NCI-H2029 treated with DMSO at 0.1 percent for 48 hours (cell line): ENCODE measurements at places on chromosomes 2 and 18.
A peak's percentile ranks its signal among the peaks of the same experiment; 100 is the strongest.

DNA sequence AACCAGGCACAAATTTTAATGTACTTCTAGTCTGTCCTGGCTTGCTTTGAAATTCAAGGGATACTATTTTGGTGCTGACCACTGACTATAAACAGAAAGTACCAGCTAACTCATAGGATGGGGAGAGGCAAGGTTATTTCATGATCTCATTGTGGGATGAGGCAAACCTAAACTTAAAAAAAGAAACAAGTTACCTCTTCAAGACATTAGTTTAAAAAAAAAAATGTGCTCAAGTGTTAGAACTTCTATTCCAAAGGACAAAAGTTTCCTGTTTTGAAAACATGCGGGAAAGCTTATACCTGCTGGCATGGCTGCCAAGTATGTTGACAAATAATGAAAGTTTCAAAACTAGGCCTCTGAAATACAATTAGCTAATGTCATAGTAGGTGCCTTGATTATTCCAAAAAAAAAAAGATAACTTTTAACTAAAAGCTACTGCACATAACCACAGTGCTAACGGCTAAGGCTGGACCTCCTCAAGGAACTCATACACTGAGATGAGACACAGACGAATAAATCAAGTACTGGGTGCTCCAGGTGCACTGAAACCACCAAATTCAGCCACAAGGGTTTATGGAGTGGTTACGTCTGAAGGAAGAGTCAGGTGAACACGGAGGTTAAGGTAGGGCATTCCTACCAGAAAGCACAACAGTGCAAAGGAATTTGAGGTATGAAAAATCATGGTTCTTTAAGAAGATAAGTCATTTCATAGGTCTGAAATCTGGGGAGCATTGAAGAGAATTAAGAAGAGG, 38.1 kb downstream of the TMEM131 start:
- DNase-seq = no peak

DNA sequence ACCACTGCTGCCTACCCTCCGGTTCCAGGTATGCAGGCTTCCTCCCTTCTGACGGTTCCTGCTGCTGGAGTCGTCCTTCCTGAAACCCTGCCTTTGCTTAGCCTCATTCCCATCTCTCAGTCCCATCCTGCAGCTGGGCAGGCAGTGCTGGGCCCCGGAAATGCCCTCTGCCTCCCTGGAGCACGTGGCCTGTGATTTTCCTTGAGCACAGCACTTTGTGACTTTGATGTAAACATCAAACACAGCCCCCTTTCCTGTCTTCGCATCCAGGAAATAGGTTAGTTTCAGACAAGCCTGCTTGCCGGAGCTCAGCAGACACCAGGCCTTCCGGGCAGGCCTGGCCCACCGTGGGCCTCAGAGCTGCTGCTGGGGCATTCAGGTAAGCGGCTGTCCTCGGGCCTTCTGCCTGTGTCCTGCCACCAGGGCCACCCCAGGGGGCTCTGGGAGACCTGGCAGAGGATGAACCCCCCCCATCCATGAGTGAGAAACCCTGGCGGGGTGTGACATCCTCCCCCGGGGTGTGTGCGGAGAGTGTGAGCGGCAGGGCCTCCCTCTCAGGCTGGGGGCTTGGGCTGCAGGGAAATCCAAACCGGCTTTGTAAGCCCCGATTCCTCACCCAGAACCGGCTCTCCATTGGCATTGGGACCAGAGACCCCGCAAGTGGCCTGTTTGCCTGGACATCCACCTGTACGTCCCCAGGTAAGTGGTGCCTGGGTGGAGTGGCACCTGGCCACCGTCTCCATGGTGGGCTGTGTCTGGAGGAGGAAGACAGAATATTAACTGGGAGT, at the start of gene ZAP70:
Gene ZAP70 (plus strand): TSS at position 281 of the 788 bp plus-strand sequence. CDS start 10,461 bp downstream, outside the sequence.
- DNase-seq = no peak

DNA sequence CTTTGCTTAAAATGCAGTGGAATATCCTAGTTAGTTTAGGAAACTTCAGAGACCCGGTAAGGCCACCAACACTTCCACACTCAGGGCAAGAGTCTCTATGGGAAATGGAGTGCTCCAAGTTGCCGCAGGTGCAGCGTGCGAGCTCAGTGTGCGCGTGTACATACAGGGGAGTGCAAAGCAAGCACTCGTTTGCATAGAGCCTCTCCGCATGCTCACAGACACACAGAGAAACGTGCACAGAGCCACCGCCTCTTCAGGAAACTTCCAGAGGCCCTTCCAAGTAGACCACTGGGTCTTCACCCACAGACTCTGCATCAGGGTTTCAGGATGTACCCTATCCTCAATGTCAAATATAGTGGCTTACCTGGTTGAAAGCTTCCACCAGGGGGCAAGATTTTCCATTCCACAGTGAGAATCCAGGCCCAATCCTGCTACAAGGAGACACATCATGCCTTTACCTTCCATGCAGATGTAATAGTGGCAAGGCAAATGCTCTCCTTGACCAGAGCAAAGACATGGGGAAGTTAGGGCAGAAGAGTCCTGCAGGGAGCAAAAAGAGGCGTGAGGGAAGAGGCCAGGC, 513.0 kb upstream of the MYT1L start:
- DNase-seq = no peak

GRCh38 chr18:79883461-79884293, 67.8 kb downstream of the SLC66A2 start:
- no peak for DNase-seq

GRCh38 chr2:208783184-208783583, 376.6 kb downstream of the PTH2R start:
- peak; percentile 9 for DNase-seq

GRCh38 chr2:119827866-119828507, 68.3 kb downstream of the PTPN4 start:
- DNase-seq = no peak

DNA sequence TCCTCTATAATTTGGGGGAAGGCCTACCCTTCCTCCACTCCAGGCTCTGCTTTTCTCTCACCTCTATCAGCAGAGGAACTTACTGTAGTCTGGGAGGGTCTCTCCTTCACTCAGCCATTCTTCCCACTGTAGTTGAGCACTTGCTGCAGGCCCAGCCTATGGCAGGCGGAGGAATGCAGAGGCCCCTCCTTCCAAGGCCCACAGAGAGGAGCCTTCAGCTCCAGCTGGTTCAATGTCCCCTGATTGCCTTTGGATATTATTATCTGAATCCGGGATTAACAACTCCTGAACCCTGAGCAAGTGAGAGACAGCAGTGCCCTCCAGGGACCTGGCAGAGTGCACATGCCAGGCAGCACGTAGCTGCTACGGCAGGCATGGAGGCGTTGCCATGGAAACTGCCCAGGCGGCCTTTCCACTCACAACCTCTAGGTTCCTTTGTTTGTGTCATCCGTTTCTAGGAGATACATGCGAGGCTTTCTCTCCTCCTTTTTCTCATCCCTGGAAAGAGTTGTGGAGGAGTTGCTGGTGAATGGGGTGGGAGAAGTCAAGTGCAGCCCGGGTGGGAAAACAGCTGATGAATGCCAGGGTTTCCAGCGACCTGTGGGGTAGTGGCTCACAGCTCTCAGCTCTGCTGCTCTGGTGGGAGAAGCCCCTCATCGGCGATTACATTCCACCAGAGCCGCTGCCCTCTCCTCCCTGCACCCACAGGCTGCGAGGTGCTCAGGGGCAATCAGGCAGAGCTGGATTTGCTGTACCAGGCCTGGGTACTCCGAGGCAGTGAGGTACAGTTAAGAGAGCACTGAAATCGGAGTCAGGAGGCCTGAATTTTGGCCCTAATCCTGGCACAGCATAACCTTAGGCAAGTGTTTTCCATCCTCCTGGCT, 55.3 kb upstream of the HK2 start:
- DNase-seq = no peak

DNA sequence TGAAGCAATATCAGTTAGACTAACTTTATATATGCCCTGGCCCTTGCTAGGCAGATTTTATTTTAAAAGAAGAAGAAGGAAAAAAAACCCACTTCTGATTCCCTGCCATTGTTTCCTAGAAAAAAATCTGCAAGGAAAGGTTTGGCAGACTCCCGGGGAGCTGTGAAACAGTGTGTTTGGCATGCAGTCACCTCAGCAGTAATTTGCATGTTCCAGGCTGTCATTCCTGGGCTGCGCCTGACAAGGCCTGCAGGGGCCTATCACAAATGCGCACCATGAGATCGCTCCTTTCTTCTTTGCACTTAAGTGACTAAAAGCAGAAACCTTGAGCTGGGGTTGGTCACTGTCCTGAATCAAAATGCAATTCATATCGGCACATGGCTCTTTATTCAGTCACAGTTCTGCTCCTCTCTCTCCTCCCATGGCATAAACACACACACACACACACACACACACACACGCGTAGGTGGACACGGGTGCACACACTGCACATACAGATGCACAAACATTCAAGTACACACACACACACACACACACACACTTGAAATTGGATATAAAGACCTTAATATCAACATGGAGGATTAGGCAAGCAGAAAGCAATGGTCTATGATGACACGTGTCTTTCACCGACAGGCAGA, 172.8 kb downstream of the MYT1L start:
- DNase-seq = no peak

DNA sequence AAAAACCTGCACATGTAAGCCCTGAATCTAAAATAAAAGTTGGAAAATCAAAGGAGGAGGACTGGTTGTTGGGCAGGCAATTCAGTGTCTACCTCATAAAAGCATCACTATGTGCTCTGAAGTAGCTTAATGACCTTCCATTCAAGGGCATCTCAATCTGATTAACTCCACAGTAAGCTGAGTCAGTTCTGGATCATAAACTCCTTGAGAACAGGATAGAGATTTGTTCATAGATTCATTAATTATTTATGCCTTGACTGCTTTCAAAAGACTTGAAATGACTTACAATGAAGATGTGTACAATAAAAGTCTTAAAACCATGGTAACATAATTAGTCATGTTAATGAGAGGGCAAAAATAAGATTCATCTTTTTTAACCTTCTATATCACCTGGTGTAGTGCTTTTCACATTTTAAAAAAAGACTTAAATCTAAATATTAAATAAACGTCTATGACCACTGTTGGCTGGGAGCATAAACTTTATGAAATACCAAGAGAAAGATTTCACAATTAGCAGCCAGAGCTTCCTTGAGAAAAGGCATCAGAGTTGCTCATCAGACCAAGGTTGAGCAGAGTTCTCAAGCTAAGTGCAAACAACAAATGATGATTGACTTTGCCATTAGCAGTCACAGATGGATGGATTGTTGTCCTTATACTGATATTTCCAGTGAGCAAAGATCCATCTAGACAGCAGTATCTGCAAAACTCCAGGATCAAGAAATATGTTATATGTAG, 237.3 kb upstream of the THUMPD2 start:
- DNase-seq = no peak

GRCh38 chr2:120451334-120451733, 105.4 kb downstream of the INHBB start:
- DNase-seq = no peak

DNA sequence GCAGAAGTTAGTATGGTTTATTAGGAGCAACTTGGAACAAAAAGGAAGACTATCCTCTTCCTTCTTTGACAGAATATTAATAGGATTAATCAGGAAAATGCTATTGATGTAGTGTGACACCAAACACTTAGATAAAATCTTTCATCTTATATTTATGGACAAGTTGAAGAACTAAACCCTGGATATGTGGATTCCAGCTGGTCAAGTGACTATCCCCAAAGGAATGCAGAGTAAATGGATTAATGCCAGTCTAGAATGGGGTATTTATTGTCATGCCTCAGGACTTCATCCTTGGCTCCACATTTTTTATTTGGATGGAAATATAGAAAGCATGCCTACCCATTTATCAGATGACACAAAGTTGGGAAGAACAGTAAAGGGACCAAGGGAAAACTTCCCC, 124.0 kb upstream of the TTC39C start:
- DNase-seq = no peak

GRCh38 chr2:148622366-148622765, 22.2 kb upstream of the EPC2 start:
- DNase-seq = no peak

DNA sequence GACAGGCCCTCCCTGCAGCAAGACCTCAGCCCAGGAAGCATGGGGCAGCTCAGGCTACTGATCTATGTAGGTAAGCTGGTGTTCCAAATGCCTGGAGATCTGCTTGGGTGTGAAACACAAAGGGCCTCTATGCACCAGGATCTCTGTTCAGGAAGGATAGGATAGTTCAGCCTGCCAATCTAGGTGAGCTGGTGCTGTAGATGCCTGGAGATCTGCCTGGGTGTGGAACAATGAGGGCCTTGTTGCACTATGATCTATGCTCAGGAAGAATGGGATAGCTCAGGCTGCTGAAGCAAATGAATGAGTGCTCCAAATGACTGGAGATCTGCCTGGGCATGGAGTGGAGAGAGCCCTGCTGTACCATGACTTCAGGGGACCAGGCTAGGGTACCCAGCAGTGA, 48.9 kb upstream of the MYL1 start:
- no peak for DNase-seq

GRCh38 chr2:232043966-232044365, 82.5 kb downstream of the DIS3L2 start:
- DNase-seq = no peak

DNA sequence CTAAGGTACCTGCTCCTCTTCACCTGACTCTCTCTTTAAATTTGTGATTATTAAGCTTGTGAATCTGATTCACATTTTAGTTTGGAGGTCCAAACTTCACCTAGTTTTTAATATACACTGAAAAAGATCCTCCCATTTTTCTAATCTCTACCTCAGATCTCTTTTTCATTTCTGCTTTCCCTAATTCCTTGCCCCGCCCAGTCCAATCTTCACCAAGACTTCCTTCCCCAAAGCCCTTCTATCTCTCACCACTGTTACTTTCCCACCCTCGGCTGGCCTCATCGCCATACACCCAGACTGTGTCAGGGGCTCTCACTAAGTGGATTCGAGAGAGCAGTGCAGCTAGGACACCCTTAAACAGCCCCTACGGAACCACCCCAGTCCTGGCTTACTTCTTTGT, 40.0 kb downstream of the LBH start:
- DNase-seq = no peak

DNA sequence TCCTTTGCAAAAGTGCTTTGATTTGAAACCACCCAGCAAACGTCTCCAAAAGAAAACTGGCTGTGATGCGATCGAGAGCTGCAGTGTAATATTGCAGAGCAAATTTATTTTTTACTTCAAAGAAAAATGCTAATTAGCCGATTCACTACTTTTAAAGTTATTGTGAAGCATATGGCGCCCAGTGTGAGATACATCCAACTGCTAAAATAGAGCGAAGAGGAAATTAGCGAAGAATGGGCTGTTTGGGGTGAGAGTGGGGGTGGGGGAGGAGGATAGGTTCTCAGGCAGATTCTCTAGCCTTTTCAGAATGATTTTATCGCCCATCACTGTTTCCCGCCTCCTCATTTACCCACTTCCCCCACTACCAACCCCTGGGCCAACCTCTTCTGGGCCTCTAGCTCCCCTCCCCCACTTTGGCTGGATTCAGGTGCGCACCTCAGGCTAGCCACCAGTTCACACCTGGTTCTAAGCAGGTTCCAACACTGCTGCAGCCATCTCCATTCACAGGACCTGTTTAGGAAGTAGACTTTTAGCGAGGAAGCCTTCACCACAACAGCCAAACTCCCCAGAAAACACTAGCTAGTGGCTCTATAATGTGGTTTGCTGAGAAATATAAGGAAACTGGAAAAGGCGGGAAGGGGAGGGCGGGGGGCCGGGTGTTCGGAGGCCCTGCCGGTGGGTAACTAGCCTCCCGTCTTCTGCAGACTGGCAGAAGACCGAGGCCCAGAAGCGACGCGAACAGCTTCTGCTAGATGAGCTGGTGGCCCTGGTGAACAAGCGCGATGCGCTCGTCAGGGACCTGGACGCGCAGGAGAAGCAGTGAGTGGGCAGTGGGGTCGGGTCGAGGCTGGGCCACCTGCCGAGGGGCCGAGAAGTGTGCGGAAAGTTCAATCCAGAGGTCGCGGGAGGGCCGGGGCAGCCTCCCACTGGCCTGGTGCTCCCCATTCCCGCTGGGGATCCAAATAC, 6.0 kb upstream of the OTX1 start:
- no peak for DNase-seq

GRCh38 chr2:71155846-71156245, 25.4 kb downstream of the MPHOSPH10 start:
- no peak for DNase-seq
